Fibroblast of skin of left biceps (primary cell): ENCODE measurements at places on chromosomes 5 and 9.

DNA sequence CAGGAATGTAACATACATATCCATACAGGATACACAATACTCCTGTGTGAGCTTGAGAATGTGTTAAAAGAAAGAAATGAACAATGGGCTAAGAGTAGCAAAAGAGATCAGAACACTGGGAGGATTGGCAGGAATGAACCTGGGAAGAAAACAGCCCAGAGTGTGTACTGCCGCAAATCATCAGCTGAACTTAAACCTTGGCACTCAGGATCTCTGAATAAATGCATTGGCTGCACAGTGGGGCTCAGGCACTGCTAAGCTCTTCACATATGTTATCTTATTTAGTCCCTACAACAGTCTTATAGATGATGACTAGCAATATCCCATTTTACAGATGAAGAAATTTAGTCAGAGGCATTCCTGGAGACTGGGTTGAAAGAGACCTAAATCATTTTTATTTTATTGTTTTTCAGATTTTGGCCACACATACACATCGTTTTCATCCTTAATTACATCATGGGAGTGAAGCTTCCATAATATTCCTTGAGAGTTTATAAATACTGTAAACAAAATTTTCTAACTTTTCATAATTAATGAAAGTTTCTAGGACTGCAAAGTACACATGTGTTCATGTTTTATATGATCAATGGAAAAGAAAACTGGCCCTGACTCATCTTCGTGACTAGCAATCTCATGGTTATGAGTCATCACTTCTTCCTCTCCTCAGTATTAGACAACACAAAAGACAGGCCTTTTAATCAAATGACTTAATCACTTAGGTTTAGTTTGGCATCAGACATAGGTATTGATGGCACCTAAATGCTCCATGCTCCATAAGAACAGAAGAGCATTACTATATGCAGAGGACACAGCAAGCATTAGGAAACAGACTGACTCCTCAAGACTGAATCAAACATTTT lies 59.2 kb downstream of the CDH18 start:
- peak; percentile 66 for DNase-seq

DNA sequence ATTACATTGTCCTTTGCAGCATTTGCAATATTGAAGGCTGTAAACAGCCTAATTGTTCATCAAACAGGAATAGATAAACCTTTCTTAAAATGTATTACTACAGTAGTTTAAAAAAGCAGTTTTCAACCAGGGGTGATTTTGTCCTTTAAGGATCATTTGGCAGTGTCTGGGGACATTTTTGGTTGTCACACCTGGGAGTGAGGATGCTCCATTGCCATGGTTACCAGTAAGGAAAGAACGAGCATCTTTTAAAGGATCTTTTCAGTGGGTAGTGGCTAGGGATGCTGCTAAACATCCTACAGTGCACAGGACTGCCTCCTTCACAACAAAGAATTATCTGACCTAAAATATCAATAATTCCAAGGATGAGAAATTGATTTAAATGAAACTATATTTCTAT lies 596.3 kb downstream of the HINT1 start:
- DNase-seq = no peak

DNA sequence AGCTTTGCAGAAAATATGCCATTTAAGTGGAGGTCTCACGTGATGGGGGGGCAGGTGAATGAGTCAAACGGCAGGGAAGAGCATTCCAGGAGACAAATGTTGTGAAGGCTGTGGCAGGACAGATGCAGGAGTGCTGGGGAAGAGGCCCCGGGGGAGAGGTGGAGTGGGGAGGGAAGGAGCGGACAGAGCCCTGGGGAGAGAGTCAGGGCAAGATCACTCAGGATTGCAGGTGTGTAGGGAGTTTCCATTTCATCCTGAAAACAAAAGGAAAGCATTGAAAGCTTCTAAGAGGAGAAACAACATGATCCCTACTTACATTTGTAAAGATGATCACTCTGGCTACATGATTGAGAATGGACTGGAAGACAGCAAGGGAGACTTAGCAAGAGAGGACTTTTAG lies 323.3 kb downstream of the ASTN2 start:
- DNase-seq = no peak

DNA sequence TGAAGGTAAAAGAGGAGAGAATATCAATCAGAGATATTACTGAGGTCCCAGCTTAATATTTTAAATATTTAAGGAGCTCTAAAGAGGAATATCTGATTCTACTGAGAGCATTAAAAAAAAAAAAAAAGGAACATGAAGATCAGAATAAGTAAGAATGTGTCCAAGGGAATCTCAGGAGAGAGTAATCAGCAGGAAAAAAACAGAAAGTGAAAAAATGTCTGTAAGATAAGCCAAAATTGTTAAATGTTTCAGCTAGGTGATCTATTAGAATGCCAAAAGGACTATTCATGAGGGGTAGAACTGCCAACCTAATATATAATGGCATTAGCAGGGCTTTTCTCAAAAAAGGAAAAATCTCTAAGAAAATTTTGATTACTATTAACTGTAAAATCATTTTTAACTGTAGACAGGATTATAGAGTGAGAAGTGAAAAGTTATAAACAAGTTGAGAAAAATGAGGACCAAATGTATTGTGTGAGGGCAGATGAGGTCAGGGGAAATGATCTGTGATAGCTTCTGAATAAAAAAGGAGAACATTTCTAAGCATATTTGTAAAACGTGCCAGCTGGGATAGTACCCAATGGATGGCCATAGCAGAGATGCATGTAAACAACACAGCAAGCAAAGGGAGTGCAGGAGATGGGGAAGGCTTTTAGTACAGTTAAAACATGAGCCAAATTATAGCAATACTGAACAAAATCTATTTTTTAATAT lies 9.4 kb upstream of the RHOBTB3 start:
- no peak for DNase-seq

DNA sequence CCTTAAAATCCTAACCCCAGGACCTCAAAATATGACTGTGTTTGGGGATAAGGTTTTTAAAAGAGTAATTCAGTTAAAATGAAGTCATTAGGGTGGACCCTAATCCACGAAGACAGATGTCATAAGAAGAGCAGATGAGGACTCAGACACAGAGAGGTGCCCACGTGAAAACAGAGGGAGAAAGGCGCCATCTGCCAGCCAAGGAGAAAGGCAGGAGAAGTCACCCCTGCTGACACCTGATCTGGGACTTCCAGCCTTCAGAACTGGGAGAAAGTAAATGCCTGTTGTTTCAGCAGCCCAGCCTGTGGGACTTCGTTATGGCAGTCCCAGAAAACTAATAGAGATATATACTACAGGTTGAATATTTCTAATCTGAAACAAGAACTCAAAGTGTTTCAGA lies 67.4 kb downstream of the ROR2 start:
- no peak for DNase-seq

GRCh38 chr5:1668141-1668721 lies 131.4 kb downstream of the MRPL36 start:
- no peak for DNase-seq

DNA sequence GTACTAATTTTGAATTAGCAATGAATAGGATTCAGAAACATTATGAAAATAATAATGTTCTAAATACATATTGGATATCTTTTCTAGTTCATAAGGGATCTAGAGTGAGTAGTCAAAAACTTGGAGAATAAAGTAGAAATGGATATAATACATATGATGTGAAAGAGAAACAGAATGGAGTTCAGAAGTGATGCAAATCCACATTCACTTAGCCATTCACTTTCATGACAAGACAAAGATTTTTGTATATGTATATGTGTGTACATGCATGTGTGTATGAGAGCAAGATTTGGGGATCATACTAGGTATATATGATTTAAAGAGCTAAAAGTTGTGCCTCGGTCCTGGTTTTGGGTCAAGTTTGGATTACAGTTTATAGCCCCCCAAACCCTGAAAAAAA lies 34.1 kb downstream of the TMEM252 start:
- DNase-seq = no peak

DNA sequence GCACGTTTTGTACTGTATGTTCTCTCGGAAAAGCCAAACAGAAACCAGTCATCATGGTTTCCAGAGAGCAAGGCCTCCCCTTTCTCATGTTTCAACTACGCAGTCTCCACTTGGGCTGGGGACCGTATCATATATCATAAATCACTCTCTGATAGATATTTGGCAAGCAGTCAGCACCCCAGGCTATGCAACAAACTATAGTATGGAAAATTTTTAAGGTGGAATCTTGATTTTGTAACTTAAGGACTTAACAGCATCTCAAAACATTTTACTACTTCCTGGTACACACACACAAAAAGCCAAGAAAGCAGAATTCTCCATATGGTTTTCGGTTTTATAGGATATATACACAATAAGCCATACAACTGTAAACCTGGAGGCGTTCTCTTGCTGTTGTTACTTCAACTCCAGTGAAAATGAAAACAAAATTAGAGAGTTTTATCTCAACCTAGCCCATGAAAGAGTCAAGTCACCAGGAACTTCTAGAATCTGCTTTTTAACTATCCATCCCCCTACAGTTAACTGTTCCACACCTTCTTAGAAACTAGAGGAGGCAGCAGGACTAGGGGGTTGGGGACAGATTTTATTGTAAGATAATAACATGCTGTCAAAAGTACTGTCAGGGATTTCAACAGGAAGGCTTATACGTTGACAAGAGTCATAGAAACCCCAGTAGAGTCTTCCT lies 283.4 kb downstream of the NFIB start:
- DNase-seq = peak; percentile 89

GRCh38 chr9:111759762-111760639 lies 34.7 kb downstream of the SHOC1 start:
- DNase-seq = peak; percentile 67

DNA sequence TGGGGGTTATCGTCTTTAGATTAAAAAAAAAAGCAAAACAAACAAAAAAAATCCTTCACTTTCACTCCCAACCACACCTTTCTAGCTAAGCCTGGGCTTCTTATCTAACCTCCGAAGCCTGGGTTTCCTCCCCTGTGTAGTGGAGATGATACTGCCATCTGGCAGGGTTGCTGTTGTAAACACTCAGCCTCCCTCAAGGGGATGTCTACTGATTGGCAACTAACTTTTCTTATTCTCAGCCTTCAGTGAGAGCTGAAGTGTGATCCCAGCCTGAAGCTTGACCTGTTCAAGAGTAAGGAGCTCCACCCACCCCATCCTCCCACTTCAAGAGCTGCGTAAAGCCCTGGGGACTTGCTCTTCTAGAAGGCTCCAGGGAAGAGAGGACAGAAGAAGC lies 21.5 kb upstream of the WWC1 start:
- DNase-seq = no peak

- no peak for DNase-seq
Measured at GRCh38 chr5:55800924-55801323, 50.2 kb upstream of the IL31RA start.

DNA sequence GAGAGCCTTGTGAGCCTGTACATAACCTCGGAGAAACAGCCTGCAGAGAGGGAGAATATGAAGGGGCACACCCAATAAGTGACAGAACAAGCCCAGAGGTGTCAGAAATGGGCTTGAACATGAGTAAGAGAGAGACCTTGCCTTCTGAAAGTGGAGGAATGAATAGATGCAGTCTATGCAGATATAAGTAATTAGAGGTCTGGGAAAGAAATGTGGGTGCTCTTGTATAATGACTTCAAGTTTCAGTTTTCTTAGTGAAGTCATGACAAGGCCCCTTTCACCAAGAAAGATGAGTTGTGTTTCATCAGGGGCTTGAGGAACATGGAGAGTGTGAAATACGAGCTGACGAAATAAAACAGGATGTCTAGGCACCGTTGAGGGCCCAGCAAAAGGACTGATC lies 15.1 kb downstream of the GRAMD2B start:
- no peak for DNase-seq

DNA sequence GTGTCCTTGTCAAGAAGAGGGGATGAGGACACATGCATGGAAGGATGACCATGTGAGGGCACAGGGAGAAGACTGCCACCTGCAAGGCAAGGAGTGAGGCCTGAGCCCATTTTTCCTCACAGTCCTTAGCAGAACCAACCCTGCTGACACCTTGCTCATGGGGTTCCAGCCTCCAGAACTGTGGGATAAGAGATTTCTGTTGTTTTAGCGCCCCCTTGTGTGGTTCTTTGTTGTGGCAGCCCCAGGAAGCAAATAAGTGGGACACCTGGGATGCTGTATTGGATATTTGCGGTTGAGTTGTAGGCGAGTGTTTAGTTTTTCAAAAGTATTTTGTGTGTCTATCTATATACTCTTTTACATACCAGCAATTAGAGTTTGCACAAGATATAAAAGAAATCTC lies 206.4 kb downstream of the NXNL2 start:
- no peak for DNase-seq

- no peak for DNase-seq
Measured at GRCh38 chr5:7763621-7764072, 87.3 kb downstream of the CFAP90 start.

DNA sequence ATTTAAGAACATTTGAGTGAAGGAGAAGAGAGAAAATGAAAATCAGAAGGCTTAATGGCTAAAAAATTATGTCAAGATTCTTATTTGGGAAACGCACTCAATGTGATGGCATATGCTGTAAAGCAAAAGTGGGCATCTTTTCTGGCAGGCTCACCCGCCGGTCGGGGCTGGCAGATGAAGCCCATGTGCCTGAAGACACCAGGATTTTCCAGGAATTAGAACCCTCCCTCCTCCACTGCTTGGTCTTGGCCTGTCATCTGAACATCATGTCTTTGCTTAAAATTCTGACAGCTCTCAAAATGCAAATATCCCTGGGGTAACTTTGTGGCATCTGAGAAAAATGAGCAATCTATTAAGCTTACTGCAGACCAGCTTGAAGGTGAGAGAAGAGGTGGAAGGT lies 337.9 kb downstream of the IRX1 start:
- no peak for DNase-seq

DNA sequence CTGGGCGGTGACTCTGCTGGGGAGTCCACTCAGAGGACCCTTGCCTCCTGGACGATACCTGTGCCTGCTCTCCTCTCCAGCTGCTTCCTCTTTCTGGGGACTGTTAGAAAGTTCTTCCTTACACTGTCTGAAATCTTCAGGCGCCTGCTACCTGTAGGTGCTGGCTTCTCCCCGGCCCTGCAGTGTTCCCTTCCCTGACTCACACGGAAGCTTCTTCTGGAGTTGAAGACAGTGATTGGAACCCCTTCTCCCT lies 562 bp downstream of the GSN start:
- DNase-seq = no peak

DNA sequence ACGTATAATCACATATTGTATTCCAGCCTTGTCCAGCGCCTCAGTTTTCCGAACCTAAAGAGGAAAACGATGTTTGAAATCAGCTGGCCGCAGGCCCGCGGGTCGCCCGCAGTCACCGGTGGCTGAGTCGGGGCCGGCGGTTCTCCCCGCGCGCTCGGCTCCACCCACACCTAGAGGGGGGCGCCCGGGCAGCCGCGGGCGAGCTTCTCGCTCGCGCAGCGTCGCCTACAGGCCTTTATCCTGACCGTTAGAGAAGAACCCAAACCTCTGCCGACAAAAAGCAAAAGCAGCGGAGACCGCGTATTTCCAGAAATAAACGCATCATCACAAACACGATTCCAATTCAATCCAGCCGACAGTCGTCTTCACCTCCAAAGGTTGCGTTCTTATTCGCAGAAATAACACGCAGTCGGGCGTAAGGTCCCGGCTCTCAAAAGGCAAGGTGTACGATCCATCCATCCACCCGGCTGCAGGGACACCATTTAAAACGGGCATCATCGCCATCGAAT lies 725 bp upstream of the NIPBL start:
- no peak for DNase-seq
